ENCODE measurements at places on chromosomes 3 and 15. TPM values are rescaled to one million over a fixed set of nuclear protein-coding genes. Genes with fewer than 3 reads are reported as not detected.

DNA sequence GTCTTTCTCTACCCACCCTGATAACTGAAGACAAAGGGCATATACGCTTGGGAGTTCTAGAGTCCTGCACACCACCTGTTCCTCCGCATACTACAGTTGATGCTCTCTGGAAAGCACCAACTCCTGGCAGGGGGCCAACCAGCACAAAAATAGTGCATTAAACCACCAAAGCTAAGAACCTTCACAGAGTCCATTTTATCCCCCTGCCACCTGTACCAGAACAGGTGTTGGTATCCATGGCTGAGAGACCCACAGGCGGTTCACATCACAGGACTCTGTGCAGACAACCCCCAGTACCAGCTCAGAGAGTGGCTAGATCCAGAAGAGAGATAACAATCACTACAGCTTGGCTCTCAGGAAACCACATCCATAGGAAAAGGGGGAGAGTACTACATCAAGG, 114.4 kb upstream of the POU1F1 start:
- H3K36me3 ChIP-seq = no peaks in the 10 kb centered on the region
- DNase-seq = no peak
- H3K4me3 ChIP-seq = no peak overlapping the region
- no peaks in the 10 kb centered on the region for H3K4me1 ChIP-seq

- peaks cover 26% of the 10 kb centered on the region for H3K4me1 ChIP-seq
- peak overlapping the region; percentile 21 for H3K27ac ChIP-seq
- H3K27me3 ChIP-seq = peaks cover 6% of the 10 kb centered on the region
- H3K36me3 ChIP-seq = no peaks in the 10 kb centered on the region
Measured at GRCh38 chr3:4532535-4533112, 39.5 kb downstream of the ITPR1 start.

ROBO2 gene
- total RNA-seq = 82.4 TPM

KATNBL1 gene
- total RNA-seq = 79.3 TPM

NRG4 gene
- total RNA-seq = 8.7 TPM
